Stimulated activated CD8-positive, alpha-beta memory T cell treated with anti-CD3 and anti-CD28 coated beads, Interleukin-7, amount 100 ng/mL, for 1 hour (primary cell): ENCODE measurements at places on chromosomes 13 and 19.

DNA sequence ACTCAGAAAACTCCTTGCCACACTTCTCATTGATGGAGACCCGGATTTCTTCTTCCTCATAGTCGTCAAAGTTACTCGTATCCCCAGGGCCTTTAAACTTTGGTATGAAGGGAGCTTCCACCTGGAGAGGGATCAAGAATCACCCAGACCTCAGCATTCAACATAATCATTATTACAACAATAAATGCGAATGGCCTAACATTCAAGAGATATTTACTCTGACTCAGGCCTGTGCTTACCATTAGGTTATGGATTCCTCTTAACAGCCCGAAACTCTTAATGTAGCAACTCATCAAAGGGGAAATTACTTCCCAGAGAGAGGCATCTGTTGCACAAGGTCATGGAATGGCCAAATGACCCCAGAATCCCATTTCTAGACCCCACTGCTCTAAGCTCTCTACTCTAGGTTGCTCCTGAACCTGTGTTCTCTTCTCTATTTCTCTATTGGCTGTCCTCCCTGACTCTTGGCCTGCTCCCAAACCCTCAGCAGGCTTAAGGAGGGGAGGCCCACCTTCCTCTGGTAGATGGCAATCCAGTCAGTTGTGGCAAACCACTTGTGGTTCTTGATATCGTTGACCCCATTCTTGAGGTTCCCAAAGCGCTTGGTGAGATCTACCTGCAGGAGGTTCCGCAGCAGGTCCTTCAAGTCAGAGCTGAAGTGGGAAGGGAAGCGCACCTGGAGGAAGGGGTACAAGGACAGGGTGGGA is 2.7 kb upstream of the SAMD1 start:
- DNase-seq: no peak

GRCh38 chr13:92488249-92488852 is 738.3 kb upstream of the GPC6 start:
- no peak for DNase-seq

- DNase-seq: no peak
Observed at GRCh38 chr19:57004418-57004817, 115.4 kb upstream of the USP29 start.

GRCh38 chr13:100229603-100230002 is 140.7 kb downstream of the PCCA start:
- no peak for DNase-seq

DNA sequence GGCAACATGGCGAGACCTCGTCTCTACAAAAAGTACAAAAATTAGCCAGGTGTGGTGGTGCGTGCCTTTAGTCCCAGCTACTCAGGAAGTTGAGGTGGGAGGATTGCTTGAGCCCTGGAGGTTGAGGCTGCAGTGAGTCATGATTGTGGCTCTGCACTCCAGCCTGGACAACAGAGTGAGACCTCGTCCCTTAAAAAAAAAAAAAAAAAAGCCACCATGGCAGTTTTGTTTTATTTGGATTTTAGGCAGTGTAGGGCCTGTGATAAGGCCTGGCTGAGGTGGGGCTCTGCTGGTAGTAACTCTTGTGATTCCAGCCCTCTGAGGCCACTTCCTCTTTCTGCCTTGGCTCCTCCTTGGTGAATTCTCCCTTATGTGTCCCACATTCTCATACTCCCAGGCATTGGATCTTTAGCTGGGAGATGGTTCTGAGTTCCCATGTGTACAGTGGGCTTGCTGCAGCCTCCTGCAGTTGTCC is 39.2 kb downstream of the GATAD2A start:
- DNase-seq: no peak

- no peak for DNase-seq
Observed at GRCh38 chr13:45328661-45329111, 12.3 kb downstream of the TPT1 start.

DNA sequence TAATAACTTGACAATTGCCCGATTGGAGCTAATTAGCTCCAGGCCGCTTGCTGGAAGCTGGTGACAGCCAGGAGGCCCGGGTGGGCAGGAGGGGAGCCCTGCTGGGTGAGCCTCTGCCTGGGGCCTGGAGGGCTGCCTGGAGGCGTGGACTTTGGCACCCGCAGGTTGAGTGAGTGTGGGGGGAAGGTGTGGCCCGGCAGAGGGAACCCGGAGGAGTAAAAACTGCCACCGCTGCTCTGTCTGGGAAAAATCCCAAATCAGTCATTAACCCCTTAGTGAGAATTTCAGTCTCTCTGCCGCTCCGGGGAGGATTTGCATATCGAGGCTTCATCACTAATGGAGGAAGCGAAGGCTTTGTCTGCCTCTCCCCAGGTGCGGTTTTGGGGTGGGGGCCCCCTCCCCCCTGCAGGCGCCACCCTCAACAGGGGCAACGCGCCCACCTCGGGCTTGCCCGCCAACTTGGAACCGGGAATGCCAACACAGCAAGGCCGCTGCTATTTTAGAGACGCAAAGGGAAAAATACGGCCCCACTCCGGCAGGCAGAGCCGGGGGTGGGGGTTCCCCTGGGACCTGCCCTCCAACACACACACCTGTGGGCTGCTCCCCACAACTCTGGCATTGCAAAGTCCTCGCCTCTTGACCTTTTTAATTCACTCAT is 6.2 kb downstream of the EFNA2 start:
- DNase-seq: no peak

DNA sequence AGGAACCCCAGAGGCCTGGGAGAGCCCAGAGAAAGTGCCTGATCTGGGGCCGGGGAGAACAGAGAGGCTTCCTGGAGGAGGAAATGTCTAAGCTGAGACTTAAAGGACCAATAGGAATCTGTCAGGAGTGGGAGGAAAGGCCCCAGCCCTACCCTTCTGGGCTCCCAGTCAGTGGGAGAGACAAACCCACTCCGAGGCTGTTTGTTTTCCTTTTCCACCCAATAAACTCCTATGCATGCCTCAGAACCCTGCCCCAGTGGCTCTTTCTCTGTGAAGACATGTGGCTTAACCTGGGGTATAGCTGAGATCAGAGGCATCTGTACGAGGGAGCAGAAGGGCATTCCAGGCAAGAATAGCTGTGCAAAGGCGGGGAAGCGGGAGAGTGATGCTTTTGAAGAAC is 1.9 kb downstream of the MEGF8 start:
- DNase-seq: no peak
